Pons (tissue), 1 donor: ENCODE measurements at places on chromosomes 13 and 19.
A peak's percentile ranks its signal among the peaks of the same experiment; 100 is the strongest.

- peak; percentile 65 for DNase-seq
Observed at GRCh38 chr13:40984668-40985366, 34.3 kb downstream of the ELF1 start.

GRCh38 chr19:7751157-7751783 is 3.9 kb upstream of the CD209 start:
- no peak for DNase-seq

- peak; percentile 90 for DNase-seq
Observed at GRCh38 chr19:11797491-11797890, 832 bp upstream of the ZNF491 start.

- no peak for DNase-seq
Observed at GRCh38 chr19:46809534-46810272, 21.3 kb upstream of the SLC1A5 start.

DNA sequence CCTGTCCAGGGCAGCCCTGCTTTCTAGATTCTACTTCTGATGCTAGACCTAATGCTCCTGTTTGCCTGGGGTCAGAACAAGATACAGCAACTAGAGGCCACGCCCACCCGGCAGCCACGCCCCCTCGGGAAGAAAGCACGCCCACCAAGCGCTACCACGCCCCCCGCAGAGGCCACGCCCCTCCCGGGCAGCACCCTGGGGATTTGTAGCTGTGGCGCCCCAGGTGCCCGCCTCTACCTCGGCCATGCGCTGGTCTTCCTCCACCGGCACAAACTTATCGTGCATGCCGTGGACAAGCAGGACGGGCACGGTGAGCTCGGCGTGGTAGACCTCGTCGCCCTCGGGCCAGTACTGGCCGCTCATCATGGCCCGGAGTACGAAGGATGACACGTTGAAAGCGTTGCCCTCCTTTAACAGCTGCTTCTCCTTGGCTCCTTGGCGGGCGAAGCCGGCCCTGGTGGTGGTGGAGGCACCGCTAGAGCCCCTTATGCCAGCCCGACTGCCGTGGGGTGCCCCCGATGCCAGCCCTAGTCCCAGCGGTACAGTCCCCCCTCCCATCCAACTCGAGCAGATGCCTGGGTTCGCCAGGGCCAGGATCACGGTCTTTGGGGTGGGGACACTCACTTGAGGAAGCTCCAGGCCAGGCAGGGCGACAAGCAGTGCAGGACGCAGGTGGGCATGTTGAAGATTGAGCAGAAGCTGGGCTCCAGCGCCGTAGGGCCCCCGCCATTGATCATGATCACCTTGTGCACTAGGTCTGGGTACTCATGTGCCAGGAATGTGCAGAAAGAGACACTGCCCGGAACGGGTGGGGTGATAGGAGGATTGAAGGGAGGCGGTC is 9.0 kb downstream of the ABHD8 start:
- DNase-seq = no peak

DNA sequence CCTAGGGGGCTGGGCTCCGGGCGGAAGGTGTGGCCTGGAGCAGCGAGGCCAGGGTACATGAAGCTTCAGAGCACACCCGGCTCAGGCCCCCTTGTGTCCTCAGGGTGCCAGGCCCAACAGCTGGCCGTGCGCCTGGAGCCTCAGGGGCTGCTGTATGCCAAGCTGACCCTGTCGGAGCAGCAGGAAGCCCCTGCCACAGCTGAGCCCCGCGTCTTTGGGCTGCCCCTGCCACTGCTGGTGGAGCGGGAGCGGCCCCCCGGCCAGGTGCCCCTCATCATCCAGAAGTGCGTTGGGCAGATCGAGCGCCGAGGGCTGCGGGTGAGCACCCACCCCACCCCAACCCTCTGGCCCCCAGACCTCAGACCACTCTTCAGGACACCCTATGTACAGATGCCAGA is 3.2 kb downstream of the SYDE1 start:
- no peak for DNase-seq

- DNase-seq = no peak
Observed at GRCh38 chr19:48784527-48784926, 26.3 kb downstream of the BCAT2 start.

DNA sequence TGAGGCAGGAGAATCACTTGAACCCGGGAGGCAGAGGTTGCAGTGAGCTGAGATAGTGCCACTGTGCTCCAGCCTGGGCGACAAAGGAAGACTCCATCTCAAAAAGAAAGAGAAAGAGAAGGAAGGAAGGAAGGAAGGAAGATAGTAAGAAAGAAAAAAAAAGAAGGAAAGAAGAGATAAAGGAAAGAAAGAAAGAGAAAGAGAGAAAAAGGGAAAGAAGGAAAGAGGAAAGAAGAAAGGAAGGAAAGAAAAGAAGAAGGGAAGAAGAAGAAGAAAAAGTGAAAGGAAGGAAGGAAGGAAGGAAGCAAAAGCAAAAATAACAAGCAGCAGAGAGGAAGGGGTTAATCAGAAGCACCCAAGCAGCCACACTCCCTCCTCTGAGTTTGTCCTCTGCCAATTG is 32.1 kb downstream of the NWD1 start:
- no peak for DNase-seq

DNA sequence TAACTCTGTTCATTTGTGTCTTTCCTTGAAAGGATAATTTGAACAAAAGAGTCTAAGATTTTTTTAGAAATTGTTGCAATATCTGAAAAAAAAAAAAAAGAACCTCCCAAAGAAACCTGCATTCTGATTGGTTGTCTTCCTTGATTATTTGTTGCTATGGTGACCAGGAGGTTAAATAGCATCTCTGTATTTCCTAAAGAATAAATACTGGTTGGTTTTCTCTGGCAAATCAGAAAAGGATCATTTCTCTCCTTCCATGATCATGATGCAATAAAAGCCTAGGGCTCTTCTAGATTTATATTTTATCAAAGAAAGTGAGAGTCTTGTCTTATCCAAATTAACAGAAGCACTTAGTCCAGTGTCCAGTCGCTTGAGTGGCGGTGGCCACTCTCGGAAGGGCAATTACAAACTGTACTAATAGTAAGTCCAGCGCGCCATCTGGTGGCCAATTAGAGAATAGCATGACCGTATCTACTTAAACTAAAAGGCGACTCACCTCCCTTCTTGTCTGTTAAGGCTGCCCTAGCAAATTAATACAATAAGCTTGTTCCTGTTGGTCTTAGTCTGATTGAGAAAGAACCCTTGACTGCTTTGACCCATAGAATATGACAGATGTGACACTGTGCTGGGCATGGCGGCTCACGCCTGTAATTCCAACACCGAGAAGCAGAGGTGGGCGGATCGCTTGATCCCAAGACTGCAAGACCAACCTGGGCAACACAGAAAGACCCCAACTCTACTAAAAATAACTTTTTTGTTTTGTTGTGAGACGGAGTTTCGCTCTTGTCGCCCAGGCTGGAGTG is 47.0 kb upstream of the PNMA8B start:
- peak; percentile 96 for DNase-seq

DNA sequence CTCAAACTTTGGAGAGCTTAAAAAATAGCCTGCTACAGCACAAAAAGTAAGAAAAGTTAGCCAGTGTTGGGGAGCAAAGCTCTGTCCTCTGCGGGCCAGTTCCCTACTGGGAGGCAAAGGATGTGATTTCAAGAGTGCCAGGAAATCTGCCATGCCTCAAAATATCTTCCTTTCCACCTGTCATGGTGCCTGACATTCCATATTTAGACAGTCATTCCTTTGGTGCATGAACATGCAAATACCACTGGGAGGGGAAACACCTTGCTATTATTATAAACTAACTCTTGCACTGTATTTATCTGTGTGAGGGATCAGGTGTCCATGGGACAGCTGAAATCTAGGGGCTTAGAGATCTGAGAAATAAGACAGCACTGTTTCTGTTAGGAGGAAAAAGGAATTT is 10.3 kb downstream of the FREM2 start:
- DNase-seq = no peak

GRCh38 chr19:15576526-15577156 is 38.4 kb upstream of the CYP4F8 start:
- no peak for DNase-seq

DNA sequence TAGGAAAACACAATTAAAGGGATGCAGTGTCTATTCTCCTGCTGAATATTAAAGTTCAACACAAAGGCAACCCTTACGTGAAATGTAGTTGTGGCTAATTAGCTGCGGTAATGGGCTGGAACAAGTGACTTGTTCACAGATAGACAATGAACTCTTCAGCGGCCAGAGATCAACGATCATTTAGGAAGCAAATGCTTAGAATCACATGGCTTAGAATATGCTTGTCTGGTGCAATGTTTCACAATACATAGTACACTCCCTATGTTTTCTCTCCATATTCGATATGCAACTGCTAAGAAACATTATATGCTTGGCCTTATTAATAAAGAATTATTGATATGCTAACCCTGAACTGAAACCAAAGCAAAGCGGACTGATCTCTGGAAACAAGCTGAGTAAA is 25.7 kb upstream of the MTUS2 start:
- no peak for DNase-seq

DNA sequence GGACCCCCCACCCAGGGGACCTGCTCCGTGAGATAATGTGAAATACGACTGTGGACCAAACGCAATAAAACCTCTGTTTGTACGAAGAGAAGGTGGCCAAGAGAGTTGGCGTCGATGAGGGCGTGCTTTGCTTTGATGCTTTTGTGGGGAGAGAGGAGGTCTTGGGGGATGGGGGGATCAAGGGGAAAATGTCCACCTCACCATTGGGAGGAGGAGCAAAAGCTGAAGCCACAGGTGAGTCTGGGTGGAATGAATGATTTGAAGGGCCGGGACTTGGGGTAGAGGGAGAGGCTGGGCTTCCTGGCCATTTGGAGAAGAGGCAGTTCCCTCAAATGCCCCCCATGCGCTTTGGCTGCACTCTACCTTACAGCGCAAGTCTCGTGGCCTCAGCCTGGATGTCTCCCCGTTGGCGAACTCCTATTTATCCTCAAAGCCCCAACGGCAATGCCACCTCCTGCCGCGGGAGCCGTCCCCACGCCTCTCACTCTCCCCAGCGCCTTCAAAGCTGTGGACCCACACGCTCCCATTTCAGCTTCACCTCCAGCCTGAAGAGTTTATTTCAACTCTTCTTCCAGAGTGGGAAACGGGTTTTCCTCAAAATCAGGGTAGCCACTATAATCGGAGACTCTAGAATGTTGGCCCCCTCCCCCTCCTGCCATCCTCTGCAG is 795 bp upstream of the ABCA7 start:
- DNase-seq = no peak

DNA sequence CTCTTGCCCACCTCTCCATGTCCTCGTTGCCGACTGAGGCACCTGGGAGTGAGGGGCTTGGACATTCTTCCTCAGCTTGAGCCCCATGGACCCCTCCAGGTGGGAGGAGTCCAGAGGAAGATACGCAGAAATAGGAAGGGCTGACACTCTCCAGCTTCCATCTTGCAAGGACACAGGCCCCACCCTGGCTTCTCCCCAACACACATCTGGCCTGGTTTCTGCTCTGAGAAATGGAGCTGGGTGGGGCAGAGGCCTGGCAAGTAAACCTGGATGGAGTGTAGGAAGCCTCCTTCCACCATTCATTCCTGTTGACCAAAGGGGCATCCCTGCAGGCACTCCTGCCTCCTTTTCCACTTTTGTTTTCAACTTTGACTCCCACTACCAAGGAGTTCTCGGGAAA is 50.5 kb downstream of the NFIX start:
- DNase-seq = no peak

DNA sequence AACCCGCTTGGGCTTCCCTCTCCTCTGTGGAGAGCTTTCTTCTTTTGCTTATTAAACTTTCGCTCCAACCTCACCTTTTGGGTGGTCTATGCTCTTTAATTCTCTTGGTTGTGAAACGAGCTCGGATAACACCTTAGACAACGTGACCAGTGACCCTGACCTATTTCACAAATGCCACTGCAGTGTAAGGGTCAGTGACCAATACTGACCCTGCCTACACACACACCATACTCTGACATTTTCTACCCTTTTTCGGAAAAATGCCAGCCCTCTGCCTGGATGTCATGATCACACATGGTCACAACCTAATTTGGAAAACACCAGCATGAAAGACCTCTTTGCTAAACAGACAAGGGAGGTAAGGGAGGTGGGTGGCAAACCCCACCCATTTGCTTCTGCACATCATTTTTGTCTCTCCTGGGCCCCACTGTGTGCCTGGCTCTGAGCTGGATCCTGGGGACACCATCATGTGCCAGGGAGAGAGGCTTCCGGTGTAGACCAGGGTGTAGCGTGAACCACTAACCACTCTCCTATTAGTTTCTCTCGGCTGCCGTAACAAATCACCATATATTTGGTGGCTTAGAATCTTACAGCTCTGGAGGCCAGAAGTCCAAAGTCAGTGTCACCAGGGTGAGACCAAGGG is 9.9 kb downstream of the ETFB start:
- no peak for DNase-seq

- DNase-seq = no peak
Observed at GRCh38 chr19:4174213-4174894, 8.0 kb downstream of the SIRT6 start.

- no peak for DNase-seq
Observed at GRCh38 chr13:74090397-74090796, 43.8 kb downstream of the KLF12 start.

GRCh38 chr19:18304458-18305310 is 18.2 kb downstream of the LSM4 start:
- DNase-seq = peak; percentile 75

GRCh38 chr19:10712045-10712444 is 5.8 kb upstream of the DNM2 start:
- no peak for DNase-seq

GRCh38 chr19:4342615-4343369 is 570 bp upstream of the MPND start:
- DNase-seq = peak; percentile 100

GRCh38 chr19:1483131-1483978 is 4.3 kb upstream of the C19orf25 start:
- DNase-seq = no peak

DNA sequence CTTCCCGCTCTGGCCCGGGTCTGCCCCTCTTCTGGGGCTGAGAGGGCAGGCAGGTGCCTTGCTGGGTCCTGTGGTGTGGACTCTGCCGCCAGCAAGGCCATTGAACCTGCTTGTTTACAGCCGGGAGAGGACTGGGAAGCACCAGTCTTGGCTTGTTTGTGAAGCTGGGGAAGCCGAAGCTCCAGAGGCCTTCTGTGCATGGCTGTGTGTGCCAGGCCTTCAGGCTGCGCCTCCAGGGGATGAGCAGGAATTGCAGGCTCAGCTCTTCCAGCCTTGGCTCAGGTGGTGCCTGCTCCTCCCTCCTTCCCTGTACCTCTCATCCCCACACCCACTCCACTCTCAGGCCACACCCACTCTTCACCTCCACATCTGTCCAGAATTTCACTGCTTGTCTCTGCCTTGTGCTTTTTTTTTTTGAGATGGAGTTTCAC is 17.5 kb downstream of the NDUFB7 start:
- peak; percentile 65 for DNase-seq

- DNase-seq = no peak
Observed at GRCh38 chr19:35009424-35010415, 9.6 kb downstream of the GRAMD1A start.

- DNase-seq = no peak
Observed at GRCh38 chr19:14977128-14977527, 2.5 kb downstream of the SLC1A6 start.

- no peak for DNase-seq
Observed at GRCh38 chr19:6738787-6739389, 592 bp upstream of the TRIP10 start.
